ENCODE measurements at places on chromosomes 4 and X. TPM values are rescaled to one million over a fixed set of nuclear protein-coding genes. Genes with fewer than 3 reads are reported as not detected.

- no peak for DNase-seq
These were observed 153.3 kb downstream of the LDB2 start for GRCh38 chr4:16745009-16745635.

GRCh38 chr4:174753021-174753420 is 76.0 kb downstream of the GLRA3 start:
- DNase-seq: no peak

- DNase-seq: no peak
These were observed 2.8 kb downstream of the STAG2 start for GRCh38 chrX:123964156-123964834.

GRCh38 chr4:123325241-123325681 is 71.3 kb upstream of the SPRY1 start:
- DNase-seq: no peak

GRCh38 chr4:76649086-76649485 is 214.1 kb downstream of the SHROOM3 start:
- no peak for DNase-seq

The KLB gene
- total RNA-seq: not detected

The CDS1 gene
- total RNA-seq: 0.39 TPM

The PABPC5 gene
- 3.8 TPM for total RNA-seq

All from aorta (tissue), 5 donors.